ENCODE measurements at places on chromosomes 13 and 19.

DNA sequence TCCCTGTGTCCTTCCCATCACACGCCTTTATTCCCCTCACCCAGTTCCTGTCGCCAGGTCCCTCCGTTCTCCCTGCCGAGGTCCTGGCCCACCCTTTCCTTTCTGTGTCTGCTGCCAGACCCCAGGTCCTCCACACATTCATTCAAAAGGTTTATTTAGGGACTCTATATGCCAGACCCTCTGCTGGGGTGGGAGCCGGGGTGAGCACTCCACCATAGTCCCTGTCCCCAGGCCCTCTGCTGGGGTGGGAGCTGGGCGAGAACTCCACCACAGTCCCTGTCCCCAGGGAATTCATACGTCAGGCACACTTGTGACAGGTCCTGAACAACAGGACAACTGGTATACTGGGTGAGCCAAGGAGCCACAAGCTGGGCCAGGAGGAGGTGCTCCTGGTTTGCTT lies 34.4 kb upstream of the TUBGCP3 start:
- DNase-seq = no peak

DNA sequence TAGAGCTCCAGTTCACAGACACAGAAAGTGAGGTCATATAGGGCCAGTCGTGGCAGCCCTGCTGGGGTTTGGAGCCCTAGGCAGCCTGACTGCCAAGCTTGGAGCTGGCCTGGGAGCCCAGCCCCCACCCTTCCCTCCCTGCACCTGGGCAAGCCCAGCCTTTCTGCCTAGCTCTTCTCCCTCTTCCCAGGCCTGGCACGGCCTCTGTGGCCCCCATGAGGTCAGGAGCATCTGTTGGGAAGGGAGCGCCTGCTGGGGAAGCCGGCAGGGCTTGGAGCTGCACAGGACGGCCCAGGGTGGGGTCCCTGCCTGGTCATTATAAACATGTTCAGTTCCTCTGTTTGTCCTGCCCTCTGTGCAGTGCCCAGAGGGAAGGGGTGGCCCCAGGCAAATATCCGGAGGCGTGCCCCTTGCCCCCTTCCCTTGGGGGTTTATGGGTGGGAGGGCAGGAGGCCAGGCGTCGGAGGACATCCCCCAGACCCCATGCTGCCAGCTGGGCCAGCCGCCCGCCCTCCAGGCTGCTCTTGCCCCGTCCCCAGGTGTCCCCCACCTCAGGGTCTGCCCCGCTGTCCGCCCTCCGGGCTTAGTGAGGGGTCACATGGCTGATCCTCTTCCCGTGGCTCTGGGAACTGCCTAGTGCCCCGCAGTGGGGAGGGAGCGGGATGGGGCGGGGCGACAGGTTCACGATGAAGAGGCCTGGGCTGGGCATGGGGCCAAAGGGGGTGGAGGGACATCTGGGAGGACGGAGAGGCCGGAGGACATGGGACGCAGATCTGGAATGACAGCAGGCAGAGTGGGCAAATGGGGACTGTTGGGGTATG lies 30.0 kb upstream of the NCCRP1 start:
- DNase-seq = peak; percentile 42

- no peak for DNase-seq
Observed at GRCh38 chr19:45576682-45577081, 7.9 kb downstream of the OPA3 start.

GRCh38 chr13:37460166-37460565 lies 138.4 kb downstream of the POSTN start:
- DNase-seq = no peak

GRCh38 chr13:73861136-73861535 lies 273.1 kb downstream of the KLF12 start:
- no peak for DNase-seq

DNA sequence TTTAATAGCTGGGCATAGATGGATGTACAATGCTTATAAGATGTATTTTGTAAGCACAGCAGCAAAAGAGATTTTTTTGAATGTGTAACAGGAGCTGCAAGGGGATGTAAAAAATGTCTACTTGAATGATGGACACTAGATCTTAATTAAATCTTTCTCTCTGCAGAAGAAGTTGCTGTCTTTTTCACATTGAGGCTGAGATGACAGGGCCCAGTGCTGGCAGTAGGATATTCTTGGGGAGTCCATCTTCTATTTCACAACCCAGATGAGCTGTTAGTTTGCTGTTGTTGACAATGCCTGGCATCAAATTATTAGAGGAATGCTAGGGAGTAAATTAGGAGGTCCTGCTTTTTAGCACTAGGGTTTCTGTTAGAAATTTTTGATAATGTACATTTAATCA lies 698.7 kb downstream of the SLITRK5 start:
- DNase-seq = no peak

DNA sequence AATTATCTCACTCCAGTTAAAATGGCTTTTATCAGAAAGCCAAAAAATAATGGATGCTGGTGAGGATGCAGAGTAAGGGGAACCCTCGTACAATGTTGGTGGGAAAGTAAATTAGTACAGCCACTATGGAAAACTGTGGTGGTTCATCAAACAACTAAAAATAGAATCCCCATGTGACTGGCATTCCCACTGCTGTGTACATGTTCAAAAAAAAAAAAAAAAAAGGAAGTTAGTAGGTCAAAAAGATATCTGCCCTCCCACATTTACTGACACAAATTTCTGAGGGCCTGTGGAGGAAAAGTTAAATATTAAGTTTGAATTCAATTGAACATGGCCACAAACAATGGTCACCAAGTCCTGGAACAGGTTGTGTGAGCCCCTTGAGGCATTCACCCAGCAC lies 9.8 kb upstream of the ZSCAN5A start:
- DNase-seq = no peak

DNA sequence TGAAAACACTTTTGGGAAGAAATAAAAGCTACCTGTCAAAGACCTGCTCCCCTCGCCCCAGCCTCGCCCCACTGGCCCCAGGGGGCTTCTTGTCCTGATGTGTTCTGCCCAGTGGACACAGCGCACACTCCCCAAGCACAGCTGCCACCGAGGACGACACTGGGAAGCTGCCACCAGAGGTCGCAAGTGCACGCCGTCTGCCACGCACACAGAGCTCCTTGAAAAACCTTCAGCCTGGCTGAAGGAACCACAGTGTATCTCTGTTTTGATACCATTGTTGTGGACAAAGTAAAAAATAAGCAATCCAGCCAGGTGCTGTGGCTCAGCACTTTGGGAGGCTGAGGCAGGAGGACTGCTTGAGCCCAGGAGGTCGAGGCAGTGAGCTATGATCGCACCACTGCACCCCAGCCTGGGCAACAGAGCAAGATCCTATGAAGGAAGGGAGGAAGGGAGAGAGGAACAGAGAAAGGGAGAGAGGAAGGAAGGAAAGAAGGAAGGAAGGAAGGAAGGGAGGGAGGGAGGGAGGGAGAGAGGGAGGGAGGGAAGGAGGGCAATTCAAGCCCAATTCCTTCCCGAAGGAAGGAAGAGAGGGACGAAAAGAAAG lies 57.3 kb downstream of the CEBPG start:
- peak; percentile 44 for DNase-seq

- DNase-seq = no peak
Observed at GRCh38 chr19:33862981-33863380, 66.3 kb downstream of the KCTD15 start.

DNA sequence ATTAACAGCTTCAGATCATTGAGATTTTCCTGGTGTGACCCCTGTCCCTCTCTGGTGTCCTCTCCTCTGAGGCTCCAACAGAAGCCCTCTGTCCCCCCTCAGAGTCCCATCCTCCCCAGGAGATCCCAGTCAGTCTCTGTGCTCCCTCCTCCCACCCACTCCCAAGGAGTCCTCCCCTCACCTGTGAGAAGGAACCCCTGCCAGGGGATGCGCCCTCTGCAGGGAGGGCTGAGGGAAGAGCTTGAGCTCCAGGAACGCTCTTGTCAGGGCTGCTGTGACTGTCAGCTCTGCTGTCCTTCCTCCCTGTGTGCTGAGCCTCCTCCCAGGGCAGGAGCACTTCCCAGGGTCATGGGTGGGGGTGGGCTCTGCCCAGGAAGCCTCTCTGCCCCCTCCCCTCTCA lies 33.2 kb downstream of the CEACAM8 start:
- no peak for DNase-seq

All from mammary epithelial cell (primary cell).